ENCODE measurements at places on chromosomes 7 and 10.
A peak's percentile ranks its signal among the peaks of the same experiment; 100 is the strongest.

- no peak for DNase-seq
Measured at GRCh38 chr7:150961510-150962289, 16.4 kb downstream of the KCNH2 start.

- peak; percentile 67 for DNase-seq
Measured at GRCh38 chr10:110137142-110137545, 70.3 kb upstream of the MXI1 start.

DNA sequence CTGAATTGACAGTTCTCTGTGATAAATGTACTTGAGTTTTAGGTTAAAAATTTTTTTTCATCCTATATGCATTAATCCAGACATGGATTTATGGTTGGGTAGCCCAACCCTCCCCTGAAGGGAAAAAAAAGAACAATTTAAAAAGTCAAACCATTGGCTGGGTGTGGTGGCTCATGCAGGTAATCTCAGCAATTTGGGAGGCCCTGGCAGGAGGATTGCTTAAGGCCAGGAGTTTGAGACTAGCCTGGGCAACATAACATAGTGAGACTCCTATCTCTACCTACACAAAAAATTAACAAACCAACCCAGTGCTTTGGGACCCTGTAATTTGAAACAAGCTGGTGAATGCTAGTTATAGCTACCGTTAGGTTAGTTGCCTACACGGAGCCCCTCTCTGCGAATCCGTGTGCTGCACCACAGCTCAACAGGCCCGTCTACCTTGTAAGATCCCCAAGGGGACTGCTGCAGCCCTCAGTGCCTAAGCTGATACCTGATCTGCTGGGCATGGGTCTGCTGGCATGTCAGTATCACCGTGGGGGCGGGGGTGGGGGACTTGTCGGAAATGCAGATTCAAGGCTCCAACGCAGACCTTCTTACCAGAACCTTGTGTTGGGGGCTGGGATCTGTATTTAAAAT lies 32.8 kb downstream of the TSPAN14 start:
- no peak for DNase-seq

DNA sequence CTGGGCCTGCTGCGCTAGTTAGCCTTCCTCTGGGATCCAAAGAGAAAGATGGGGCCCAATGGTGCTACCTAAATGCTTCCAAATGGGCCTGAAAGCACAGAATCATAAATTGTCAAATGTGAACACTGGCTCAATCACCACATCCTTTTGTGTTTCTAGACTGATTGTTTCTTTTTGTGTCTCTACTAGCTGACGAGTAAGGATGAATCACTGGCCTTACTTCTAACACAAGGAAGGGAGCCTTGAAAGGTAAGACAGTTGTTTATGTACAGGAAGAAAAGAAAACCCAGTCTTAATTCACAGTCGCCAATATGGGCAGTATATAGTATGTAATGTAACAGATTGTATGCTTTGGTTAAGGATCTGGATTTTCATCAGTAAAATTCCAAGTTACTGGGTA lies 89.5 kb downstream of the ZNF92 start:
- DNase-seq, result no peak

- no peak for DNase-seq
Measured at GRCh38 chr10:87846023-87846422, 17.3 kb downstream of the KLLN start.

GRCh38 chr10:73076360-73077183 lies 20.1 kb downstream of the P4HA1 start:
- DNase-seq, result no peak

- no peak for DNase-seq
Measured at GRCh38 chr10:15841696-15842095, 18.6 kb downstream of the MINDY3 start.

DNA sequence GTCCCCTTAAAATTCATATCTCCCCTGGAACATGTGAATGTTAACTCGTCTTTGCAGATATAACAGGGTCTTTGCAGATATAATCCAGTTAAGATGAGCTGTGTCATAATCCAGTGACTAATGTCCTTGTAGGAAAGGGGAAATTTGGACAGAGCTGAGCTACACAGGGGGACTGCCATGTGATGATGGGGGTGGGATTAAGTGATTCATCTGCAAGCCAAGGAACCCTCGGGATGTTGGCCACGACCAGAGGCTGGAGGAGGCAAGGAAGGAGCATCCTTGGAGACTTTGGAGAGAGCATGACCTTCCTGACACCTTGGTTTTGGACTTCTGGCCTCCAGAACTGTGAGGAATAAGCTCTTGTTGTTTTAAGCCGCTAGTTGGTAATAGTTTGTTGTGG lies 153.9 kb upstream of the PCBD1 start:
- DNase-seq, result no peak

DNA sequence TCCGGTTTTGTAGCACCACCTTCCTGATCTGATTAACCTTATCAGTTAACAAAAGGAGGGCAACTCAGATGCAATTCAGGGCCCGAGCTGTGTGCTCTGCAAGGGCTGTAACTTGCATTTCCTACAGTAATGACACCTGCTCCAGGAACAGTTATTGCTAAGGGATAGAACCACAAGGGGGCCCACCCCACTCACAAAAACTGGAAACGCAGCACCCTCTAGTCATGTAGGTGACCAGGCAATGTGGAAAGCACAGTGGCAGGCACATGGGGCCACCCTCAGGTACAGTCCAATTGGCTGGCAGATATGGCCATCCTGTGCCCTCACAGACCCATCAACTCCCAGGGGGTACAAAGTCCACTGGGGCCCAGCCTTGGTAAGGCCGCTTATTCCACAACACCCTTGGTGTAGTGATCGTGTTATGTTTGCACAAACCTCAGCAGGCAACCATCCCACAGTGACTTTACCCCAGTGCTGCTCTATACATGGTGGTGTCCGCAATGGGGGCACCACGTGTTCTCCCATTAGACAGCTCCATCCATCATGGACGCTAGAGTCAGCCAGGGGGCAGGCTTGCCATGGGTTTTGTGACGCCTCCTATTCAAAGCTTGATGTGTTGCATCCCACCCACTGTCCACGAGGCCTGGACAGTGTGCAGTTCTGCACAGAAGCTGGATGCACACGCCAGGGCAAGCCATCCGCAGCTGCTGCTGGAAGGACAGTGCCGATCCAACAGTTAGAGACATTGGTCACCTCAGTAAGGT lies 9.4 kb downstream of the RNF133 start:
- no peak for DNase-seq

DNA sequence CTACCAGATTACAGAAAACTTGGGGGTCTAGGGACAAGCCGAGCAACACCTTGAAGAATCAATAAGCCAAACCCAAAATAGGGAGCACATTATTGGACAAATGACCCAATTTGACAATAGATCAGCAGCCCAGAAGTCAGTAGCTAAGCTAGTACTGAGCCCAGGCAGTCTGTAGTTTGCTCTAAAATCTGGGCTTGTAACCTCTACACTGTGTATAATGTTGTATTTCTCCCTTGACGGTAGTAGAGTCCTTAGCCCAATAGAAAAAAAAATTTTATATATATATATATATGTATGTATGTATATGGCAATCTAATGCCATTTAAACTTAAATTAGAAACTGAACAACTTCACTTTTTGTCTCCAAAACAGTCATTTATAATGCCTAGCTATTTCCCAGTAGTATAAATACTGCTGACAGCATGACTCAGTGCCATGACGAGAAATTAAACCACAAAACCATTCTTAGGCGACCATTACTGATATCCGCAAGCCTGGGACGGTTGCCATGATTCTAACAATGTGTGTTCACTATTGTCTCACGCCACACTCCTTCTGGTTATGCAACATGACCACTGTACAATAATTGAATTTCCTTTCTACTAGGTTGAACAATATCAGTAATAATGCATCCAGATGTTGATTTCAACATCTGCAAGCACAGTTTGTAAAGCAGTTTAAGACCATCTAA lies 110.5 kb downstream of the IPMK start:
- DNase-seq, result no peak

DNA sequence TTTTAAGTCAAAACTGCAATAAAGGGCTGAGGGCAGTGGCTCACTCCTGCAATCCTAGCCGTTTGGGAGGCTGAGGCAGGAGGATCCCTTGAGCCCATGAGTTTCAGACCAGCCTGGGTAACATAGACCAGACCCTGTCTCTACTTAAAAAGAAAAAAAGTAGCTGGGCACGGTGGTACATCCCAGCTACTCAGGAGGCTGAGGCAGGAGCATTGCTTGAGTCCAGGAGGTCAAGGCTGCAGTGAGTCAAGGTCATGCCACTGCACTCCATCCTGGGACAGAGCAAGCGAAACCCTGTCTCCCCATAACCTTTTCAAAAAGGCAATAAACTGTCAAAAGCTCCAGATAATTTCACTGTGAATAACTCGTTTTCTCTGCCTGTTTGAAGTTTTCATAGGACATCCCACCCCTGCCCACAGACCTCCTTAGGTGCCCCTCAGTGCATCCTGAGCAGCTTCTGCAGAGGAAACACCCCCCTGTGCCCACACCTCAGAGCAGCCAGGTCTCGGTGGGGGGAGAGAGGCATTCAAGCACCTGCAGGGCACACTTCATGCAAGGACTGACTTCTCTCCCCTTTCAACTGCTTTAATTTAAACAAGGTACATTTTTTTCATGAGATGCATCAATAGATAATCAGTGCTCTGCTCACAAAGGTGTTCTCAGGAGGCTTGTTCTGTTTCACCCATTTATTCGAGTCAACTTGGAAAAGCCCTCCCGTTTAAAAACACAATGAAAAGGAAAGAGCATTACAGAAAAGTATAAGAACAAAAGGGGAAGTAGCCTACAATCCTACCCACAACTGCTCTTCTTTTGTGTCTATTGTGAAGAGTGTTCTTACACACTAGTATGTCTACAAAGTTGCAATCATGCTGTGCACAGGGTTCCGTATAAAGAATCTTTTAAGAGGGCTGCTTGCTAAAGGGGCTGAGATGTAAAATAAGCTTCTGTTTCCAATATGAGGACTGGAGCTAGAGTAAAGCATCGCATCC lies 104.9 kb downstream of the KMT2E start:
- DNase-seq, result no peak

GRCh38 chr7:143288836-143289235 lies 685 bp downstream of the CASP2 start:
- DNase-seq, result peak; percentile 11
